ENCODE measurements at places on chromosomes 4 and X.

DNA sequence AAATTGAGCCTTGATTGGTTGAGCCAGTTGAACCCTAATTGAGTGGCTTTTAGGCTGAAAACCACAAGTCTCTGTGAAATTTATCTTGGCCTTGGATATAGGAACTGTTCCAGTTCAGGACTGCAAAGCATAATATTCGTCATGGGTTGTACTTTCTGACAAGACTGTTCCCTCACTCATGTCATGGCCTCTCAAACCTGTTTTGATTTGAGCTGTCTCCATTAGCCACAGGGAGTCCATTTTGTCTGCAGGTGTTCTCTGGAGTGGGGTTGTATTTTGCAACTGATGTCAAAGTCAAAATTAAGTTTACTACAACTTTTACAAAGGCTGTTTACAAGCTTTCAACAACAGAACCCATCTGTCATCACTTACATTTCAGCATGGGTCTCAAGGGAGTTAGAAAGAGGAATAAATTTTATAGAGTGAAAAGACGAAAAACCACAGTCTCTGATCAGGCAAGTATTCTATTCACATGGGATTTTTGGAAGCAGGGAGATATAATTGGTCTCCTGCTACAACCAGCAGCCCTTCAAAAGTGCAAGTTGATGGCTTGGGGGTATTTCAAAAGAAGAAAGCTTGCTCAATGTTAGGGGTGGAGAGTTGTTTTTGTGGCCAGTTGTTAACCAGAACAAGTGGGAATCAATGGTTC is 1716.3 kb downstream of the C4orf33 start:
- no peak for DNase-seq

DNA sequence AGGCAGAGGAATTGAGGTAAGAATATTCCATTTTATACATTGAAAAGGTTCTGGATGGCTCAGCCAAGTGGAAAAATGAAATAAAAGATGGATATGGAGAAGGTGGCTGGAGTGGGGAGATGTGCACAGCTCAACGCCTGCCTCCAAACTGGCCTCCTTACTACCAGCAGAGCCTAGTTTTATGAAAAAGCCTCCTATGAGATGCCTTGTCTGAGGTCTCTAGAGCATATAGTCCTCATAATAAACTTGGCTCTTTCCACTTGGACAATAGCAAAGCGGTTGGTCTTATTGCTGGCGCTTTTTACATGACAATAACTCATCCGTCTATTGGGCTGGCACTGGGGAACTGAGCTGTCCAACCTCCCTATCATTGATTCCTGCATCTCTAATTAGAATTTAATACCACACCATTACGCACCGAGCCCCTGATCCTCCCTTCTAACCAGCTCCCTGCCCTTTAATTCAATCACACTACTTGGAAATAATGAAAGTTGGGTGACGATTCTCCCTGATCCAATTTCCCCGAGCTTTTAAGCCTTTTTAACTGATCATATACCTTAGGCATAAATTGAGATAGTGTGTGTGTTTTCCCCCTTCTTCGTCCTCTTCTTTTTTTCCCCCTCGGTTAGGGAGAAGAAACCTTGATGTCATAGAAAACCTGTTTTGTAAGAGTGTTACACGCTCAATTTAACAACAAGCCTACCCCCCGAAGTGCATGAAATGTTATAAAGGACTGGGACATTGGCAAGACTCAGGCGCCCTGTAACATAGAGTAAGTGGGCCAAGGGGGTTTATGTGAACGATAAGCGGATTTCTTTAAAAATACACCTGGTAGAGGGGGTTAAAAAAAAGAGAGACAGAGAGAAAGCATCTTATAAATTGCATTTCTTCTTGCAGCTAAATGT is at the start of gene PHOX2B:
Gene PHOX2B, minus strand, starts transcription at position 155 of the 905 bp plus-strand sequence. Its CDS starts 115 bp downstream, at position 40.
- DNase-seq = no peak

GRCh38 chr4:70713453-70714078 is 8.2 kb upstream of the RUFY3 start:
- no peak for DNase-seq

DNA sequence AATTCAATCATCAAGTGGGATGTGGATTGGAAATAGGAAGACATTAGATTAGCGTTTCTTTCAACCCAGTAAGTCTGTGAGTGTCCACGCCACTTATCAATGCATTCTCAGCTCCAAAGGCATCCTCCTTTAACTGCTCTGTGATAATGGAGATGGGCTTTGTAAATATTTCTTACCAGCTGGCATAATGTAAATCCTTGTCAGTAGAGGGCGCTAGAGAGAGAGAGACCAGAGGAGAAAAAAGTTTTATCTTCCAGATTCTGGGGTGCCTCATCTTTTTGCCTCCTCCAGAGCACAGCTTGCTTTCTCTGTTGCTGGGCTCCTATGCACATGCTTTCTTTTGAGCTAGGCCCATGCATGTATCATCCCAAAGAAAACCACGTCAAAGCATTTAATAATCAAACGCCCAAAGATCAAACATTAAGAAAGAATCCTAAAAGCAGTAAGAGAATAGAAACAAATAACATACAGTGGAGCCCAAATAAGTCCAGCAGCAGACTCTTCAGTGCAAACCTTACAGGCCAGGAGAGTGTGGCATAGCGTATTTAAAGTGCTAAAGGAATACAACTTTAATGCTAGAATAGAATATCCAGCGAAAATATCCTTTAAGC is 9.6 kb upstream of the MTMR1 start:
- DNase-seq = no peak

- DNase-seq = no peak
Measured at GRCh38 chr4:121594796-121595526, 101.8 kb downstream of the ANXA5 start.

DNA sequence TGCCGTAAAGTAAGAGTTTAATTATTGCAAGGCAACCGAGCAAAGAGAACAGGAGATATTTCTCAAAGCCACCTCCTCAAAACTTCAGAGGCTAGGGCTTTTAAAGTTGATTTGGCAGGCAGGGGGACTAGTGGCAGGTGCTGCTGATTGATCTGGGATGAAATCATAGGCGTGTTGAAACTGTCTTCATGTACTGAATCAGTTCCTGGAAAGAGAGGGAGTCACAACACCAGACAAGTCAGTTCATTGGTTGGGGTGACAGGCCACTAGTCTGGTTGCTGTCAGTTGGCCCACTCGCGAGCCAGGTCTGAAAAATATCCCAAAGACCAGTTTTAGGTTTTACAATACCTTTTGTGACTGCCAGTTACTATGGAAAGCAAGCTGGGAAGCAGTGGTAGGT is 10.8 kb upstream of the VCX3A start:
- DNase-seq = no peak

- no peak for DNase-seq
Measured at GRCh38 chrX:91137883-91138282, 296.8 kb upstream of the PABPC5 start.
